ENCODE measurements at places on chromosomes 6 and 20.

GRCh38 chr20:47814632-47815415 is 29.5 kb upstream of the SULF2 start:
- DNase-seq, result no peak

- no peak for DNase-seq
Measured at GRCh38 chr6:82211326-82211725, 36.2 kb downstream of the IBTK start.

- DNase-seq, result no peak
Measured at GRCh38 chr6:83854001-83854501, 891 bp downstream of the RIPPLY2 start.

DNA sequence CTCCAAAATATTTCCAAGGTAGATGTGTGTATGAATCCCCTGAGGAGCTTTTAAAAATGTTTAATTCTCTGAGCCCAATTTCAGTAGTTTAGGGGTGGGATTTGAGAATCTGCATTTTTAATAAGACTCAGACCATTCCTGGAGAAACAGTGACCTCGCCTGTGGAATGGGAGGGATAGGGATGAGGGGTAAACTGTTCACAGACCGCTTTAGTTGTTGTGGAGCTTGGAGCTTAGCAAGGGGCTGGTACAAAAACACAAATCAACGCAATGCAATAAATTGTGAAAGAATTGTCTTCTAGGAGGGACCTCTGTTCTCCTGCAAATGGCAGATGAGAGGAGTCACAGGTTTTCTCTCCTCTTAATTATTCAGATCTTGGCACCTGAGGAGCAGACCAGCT is 239.3 kb upstream of the SULF2 start:
- no peak for DNase-seq

- DNase-seq, result no peak
Measured at GRCh38 chr6:38113825-38114576, 294.5 kb downstream of the ZFAND3 start.

- DNase-seq, result no peak
Measured at GRCh38 chr6:71386215-71386614, 97.6 kb downstream of the OGFRL1 start.

GRCh38 chr6:21451546-21452013 is 142.0 kb upstream of the SOX4 start:
- no peak for DNase-seq

- DNase-seq, result peak; percentile 73
Measured at GRCh38 chr6:2738373-2738979, 12.2 kb downstream of the MYLK4 start.

DNA sequence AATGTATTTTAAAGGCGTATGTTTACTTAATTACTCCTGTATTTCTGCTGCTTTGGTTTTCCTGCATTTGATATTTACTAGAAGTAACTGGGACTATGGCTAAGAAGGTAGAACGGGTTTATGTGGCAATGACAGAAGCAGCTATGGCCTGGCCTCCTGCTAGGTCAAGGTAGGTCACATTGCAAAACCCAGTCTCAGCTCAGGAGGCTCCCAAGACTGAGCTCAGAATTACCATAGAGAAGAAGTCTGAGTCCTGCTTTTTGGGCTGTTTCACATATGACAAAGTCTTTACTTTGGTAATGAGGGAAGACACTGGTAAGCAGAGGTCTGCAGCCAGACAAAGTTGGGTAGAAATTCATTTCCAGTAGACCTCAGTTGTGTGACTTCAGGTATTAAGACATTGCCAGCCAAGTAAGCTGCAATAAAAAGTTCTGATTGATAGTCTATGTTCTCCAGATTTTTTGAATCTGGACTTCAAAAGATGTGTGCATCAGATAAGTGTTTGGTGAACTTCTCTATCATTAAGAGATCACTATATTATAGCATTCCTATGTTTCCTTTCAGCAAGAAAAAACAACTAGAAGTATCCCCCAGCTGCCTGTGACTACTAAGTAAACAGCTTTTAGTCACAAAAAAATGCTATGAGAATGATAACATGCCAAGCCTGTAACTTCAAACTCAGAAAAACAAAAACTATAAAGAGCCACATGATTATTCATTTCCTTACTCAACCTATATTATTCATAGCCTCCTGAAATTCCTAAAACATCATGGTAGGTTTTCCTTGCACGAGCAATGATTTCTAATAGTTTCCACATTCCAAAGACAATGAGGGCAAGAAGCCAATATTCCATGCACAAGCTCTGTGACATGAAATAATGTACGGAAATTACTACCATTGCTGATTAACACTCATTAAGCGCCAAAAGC is 312.3 kb downstream of the HAO1 start:
- DNase-seq, result peak; percentile 7

All from M059J (cell line).